Fibroblast of gingiva (primary cell): ENCODE measurements at places on chromosomes 1 and 21.

DNA sequence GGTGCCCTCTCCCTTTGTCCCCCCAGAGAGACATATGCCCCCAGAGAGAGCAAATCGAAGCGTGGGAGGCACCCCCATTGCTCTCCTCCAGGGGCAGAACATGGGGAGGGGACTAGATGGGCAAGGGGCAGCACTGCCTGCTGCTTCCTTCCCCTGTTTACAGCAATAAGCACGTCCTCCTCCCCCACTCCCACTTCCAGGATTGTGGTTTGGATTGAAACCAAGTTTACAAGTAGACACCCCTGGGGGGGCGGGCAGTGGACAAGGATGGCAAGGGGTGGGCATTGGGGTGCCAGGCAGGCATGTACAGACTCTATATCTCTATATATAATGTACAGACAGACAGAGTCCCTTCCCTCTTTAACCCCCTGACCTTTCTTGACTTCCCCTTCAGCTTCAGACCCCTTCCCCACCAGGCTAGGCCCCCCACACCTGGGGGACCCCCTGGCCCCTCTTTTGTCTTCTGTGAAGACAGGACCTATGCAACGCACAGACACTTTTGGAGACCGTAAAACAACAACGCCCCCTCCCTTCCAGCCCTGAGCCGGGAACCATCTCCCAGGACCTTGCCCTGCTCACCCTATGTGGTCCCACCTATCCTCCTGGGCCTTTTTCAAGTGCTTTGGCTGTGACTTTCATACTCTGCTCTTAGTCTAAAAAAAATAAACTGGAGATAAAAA lies 8.4 kb downstream of the EFNA3 start:
- no peak for DNase-seq

GRCh38 chr1:15739745-15740144 lies 2.6 kb upstream of the TMEM82 start:
- no peak for DNase-seq

- DNase-seq, result peak; percentile 53
Observed at GRCh38 chr1:117077267-117077666, 17.1 kb downstream of the TTF2 start.

DNA sequence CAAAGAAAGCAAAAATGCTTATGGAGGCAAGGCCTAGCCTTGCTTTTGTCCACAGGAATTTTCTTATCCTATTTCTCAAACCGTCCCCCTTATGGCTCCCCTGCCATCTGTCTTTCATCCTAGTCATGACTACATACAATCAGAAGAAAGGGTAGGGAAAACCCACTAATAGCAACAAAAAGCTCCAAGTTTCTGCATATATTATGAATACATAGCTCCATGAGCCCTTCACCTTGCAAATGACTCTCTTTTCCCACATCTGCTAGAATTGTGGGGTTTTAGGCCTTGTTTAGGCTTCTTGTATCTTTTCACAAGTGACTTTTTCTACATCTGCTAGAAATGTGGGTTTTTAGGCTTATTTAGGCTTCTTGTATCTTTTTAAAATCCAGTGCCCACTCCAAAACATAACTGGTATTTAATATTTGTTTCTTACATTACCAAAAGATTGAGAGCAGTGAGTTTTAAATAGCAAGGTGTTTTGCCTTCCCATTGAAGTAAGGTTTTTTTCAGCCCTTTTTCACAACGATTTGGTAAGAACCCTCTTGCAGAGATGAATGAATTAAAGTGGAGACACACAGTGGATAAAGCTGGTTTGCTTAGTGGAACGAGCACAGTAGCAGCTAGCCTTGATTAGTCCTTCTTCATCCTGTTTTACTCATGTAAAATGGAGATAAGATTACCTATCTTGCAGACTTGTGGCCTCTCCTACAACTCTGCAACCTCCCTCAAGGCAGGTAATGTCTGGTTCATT lies 4.4 kb downstream of the GADD45A start:
- no peak for DNase-seq

DNA sequence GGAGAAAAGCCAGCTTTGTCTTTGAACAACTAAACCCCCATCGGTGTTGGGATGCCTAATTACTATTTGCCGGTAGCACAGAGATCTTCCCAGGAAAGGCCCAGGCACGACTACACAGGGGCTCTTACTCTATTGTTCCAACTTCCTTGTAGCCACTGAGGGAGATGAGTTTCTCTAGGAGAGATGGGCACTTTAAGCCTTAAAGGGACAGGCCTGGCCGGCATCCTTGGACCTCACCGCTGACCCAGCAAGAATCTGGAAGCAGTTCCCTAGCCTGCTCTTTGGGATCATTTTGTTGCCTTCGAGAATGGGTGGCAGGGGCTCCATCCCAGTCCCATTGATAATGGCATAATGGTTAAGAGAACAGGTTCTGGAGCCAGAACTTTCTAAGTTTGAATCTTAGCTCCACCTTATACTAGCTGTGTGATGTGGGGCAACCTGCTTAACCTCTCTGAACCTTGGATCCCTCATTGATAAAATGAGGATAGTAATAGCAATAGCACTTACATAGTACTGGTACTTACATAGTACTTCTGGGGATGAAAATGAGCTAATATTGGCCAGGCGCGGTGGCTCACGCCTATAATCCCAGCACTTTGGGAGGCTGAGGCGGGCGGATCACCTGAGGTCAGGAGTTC lies 239.1 kb upstream of the TMEM51 start:
- DNase-seq, result no peak

GRCh38 chr21:45131537-45131999 lies 57.2 kb downstream of the ADARB1 start:
- DNase-seq, result no peak

GRCh38 chr1:22461678-22462527 lies 10.3 kb downstream of the ZBTB40 start:
- no peak for DNase-seq

- DNase-seq, result no peak
Observed at GRCh38 chr1:225942574-225942973, 1.6 kb upstream of the LEFTY2 start.

DNA sequence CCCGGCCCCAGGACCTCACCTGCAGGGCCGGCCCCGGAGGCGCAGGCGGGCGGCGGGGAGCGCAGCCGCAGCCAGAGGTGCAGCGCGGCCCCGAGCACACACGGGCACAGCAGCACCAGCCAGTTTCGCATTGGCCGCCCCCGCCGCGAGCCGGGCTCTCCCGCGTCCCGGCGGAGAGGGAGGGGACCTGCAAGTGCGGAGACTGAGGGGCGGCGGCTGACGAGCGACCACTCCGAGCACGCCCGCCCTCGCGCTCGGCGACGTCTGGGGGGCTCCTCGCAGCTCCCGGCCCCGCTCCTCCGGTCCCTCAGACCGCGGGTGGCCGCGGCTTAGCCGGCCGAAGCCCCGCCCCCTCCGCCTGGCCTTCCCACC lies at the start of gene B3GALNT2:
B3GALNT2 (minus strand) TSS at position 331 of the 372 bp plus-strand sequence; CDS start at position 131, 200 bp downstream.
- DNase-seq, result no peak

DNA sequence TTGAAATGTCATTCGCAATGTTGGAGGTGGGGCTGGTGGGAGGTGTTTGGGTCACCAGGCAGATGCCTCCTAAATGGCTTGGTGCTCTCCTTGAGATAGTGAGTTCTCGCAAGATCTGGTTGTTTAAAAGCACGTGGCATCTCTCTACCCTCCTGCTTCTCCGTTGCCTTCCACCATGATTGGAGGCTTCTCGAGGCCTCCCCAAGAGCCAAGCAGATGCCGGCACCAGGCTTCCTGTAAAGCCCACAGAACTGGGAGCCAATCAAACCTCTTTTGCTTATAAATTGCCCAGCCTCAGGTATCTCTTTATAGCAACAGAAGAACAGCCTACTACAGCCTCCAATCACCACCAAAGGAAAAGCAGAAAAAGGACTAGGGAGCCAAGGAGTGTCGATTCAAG lies 80.5 kb downstream of the PDE9A start:
- no peak for DNase-seq

GRCh38 chr1:32861904-32862695 lies 8.6 kb downstream of the FNDC5 start:
- peak; percentile 19 for DNase-seq

GRCh38 chr1:28249866-28250295 lies 9.4 kb upstream of the SESN2 start:
- no peak for DNase-seq

DNA sequence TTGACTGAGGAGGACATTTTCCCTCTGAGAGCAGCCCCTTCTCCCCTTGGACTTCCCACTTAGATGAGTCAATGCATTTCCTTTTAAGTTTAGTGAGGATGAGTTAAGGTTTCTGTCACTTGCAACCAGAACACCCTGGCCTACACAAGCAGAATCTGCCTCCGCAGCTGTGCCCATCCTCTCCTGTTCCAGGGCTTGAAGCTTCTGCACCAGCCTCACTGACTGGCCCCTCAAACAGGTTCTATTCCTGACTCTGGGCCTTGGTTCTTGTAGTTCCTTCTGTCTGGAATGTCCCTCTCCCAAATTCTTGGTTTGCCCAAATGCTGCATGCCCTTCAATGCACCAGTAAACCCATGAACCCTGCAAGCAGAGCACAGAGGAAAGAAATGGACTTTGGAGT lies 394.4 kb downstream of the PTPRU start:
- no peak for DNase-seq

- DNase-seq, result no peak
Observed at GRCh38 chr1:62727656-62728407, 39.6 kb upstream of the DOCK7 start.

GRCh38 chr1:51253691-51254090 lies 17.6 kb downstream of the RNF11 start:
- peak; percentile 17 for DNase-seq

- DNase-seq, result peak; percentile 75
Observed at GRCh38 chr1:55916481-55916880, 662.9 kb downstream of the PLPP3 start.

- peak; percentile 92 for DNase-seq
Observed at GRCh38 chr1:203306089-203306964, 1.0 kb downstream of the BTG2 start.

DNA sequence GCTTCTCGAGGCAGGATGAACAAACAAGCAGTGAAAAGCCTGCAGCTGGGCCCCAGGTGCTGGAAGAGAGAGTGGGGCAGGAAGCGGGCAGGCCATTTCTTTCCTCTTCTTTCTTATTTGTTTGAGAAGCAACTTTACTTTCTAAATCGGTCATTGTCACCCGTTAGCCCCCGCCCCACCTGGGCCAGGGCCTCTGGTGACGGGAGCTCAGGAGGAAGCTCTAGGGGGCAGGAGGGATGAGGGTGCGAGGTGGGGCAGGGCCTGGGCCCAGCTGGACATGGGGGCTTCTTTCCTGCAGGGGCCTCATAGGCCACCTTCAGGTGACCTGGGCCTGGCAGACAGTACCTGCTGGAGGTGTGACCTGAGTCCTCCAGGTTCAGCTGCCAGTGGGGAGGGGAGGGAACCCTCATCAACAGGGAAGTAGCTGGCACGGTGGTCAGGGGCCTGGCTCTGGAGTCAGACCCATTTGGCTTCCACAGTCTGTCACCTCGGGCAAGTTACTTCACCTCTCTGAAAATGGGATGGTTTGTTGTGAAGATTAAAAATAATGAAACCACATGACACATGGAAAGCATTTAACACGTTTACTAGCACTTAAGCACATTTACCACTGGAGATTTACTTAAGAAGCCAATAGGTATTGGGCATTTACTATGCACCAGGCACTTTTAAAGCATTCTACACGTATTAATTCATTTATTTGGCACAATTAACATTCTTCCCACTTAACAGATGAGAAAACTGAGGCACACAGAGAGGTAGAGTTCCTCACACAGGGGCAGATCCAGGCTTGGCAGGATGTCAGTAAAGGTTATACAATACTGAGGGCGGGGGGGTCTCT lies 54.1 kb upstream of the ID3 start:
- DNase-seq, result no peak

- DNase-seq, result no peak
Observed at GRCh38 chr1:8142955-8143629, 117.0 kb upstream of the ERRFI1 start.

DNA sequence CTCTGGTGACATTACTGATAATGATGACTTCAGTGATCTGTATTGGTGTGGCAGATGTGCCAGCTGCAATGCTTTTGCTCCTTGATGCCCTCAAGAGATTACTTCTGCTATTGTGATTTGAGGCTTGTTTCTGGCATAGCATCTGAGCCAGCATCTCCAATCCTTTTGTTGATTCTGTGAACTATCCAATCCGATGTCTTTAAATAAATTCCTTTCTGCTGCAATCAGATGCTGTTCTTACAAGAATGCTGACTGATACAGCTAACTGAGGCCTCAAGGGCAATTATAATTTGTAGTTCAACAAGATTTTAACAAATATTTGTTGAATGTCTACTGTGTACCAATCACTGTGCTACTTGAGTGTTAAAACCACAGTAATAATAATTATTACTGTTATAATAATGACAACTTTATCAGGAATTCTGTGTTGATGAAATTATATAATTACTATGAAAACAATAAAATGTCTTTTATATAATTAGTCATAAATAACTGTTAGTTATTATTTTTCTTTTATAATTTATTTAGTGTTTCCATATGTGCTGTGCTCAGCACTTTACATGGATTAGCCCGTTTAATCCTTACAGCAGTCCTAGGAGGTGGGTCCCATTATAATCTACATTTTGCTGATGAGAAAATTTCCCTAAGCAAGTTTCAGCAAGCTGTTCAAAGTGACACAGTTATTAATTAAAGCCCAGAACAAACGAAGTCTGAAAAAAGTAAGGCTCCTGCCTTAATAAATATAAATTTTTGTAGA lies 308.2 kb downstream of the BRINP3 start:
- no peak for DNase-seq

DNA sequence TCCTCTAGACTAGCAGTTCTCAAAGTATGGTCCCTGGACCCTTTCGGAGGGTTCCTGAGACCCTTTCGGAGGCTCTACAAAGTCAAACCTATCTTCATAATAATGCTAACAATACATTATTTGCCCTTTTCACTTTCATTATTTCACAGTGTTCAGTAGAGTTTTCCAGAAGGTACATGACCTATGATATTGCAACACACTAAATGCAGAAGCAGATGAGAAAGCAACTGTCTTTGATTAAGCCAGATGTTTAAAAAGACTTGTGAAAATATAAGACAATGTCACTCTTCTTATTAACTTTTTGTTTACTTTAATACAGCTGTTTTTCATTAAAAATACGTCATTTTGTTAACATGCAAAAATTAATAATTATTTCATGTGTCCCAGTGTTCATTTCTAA lies 5.8 kb downstream of the KCNJ10 start:
- DNase-seq, result peak; percentile 51

DNA sequence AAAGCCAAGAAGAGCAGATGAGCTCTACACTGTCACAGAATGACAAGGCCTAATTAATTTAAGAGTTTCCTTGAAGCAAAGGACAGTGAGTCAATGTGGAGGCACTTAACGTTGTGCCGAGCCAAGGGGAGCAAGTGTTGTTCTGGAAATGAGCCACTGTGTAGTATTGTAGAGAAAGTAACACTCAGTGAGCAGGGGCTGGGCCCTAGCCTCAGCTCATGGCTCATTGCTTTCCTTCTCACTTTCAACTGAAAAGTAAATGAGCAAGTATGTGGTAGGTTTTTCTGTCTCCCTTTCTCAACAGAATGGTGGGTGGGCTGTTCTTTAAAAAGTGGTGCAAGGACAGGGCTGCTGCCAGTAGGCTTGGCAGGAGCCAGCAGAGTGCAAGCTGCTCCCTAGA lies 11.8 kb upstream of the KIAA0040 start:
- DNase-seq, result no peak

GRCh38 chr1:55322842-55323241 lies 107.7 kb upstream of the USP24 start:
- no peak for DNase-seq
